ENCODE measurements at places on chromosomes 13 and 19. TPM values are rescaled to one million over a fixed set of nuclear protein-coding genes. Genes with fewer than 3 reads are reported as not detected.

DNA sequence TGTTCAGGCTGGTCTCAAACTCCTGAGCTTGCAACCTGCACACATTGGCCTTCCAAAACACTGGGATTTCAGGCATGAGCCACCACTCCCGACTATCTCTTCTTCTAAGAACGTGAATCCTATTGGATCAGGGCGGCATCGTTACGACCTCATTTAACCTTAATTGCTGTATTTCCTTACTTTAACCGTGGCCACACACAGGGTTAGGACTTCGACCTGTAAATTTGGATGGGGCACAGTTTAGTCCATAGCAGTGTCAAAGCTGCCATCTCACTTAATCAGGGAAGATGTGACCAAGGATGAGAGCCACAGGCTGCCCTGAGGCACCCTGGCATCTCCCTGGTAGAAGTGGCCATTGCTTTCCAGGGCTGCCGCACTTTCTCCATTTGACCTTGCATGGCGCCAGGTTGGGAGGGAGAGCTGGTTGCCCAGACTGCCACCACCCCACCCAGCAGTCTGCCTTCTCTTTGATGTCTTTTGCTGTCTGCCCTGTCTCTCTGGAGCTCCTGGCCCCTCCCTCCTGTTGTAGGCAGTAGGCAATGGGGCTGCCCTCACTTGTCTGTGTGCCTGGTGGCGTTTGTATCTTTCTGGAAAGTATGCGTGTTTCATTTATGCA, 141.3 kb upstream of the RNF113B start:
- H3K4me3 ChIP-seq, result no peak overlapping the region
- no peaks in the 10 kb centered on the region for H3K36me3 ChIP-seq
- H3K4me1 ChIP-seq, result peaks cover 21% of the 10 kb centered on the region
- H3K27ac ChIP-seq, result no peak overlapping the region
- DNase-seq, result no peak

DNA sequence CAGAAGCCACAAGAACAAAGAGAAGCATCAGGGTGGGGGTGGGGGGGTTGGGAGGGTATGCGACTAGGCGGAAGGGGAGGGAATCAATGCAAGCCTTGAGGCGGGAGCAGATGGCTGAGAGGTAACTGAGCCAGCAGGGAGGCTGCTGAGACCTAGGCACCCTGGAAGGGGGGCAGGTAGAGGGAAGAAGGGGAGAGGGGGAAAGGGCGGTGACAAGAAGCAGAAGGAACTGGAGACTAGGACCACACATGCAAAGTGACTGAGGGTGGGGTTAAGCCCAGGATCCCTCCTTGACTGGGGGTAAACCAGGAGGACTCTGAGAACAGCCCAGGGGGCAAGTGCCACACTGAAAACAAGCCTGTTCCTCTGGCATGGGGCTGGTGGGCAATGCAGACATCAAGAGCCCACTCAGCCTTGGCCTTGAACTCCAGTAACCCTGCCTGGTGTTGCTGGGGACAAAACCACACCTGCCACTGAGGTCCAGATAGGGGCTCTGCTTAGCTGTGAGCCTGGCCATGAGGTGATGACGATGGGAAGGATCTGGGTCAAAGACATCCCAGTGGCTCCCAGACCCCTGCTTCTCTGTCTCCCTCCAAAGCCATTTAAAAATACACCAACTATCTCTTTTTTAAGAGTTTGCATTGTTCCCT, 20.3 kb downstream of the OPA3 start:
- H3K4me3 ChIP-seq, result no peak overlapping the region
- H3K27me3 ChIP-seq, result no peaks in the 10 kb centered on the region
- no peak for DNase-seq
- H3K36me3 ChIP-seq, result no peaks in the 10 kb centered on the region

The RNF225 gene
- 0.60 TPM for total RNA-seq

The STOML3 gene
- total RNA-seq, result not detected
